ENCODE measurements at places on chromosomes 11 and 22. TPM values are rescaled to one million over a fixed set of nuclear protein-coding genes. Genes with fewer than 3 reads are reported as not detected.
A peak's percentile ranks its signal among the peaks of the same experiment; 100 is the strongest.

GRCh38 chr22:40396882-40397281 lies 26.5 kb downstream of the SGSM3 start:
- DNase-seq: peak; percentile 54

Gene MIOX
- total RNA-seq: 0.10 TPM

GRCh38 chr11:76665921-76666351 lies 4.6 kb downstream of the LRRC32 start:
- DNase-seq: no peak

GRCh38 chr22:29647954-29648737 lies 44.7 kb downstream of the NF2 start:
- peak; percentile 69 for DNase-seq

- DNase-seq: no peak
Measured at GRCh38 chr11:69013009-69013951, at the start of gene MRGPRF. Gene MRGPRF (minus strand): TSS chr11:69013246. CDS start chr11:69009901, 3,345 bp downstream.

DNA sequence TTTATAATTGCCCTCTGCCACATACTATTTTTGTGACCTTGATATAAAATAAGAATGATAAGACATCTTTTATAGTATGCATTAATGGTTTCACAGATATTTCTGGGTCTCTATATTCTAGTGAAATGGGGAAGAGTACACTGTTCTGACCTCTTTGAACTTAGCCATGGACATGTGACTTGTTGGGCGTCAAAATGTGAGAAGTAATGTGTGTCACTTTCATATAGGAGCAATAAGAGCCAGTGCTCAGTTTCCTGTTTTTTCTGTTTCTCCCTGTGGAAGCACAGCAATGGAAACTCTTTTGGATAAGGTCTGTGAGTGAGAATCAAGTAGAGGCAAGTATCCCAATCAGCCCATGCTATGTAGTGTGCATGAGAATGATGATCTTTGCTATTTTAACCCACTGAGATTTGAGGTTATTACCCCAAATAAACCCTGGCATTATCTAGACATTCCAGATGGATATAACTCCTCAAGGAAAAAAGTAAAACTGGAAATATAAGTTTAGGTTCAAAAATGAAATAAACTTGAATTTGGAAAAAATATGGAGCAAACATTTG lies 60.7 kb downstream of the RAB38 start:
- no peak for DNase-seq

Gene OR6T1
- not detected for total RNA-seq

DNA sequence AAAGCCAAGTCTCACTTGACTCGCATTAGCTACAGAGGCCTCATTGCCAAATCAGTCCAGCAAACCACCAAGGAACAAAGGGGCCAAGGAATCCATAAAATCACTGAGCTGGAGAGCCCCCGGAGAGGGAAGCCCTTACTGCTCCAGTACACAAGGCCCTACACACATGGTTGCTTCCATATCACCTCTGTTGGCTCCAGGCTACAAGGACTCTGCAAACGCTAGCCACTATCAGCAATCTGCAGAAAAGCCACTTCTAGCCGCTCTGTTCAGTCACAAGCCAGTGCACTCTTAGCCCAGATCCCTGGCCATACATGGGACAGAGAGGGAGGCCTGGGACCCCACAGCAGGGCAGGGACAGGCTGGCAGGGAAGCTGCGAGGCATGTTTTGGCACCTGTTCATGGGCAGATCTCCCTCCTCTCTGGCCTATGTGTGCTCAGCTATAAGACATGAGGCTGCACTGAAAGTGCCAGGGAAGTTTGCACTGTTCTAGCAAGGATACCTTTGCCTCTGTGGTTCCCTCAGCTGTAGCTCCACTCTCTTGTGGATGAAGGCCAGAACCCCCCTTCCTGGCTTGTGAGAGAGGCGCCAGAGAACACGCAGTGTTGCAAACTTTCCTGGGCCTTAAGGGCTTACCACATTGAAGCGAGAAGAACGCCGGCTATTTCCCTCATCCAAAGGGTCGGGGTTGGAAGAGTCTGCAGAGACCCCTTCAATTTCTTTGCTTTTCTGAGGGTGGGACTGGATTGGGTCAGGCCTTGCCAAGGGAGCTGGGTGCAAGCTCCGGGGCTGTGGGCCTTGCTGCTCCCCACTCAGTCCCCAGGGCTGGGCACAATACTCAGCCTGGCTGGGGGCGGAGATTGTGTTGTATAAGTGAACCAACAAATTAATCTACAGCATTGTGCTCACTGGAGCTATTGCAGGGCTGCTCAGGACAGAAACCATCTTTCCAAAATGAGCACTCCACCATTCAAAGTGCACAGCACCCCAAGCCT lies 108.7 kb upstream of the PITPNB start:
- peak; percentile 87 for DNase-seq

GRCh38 chr11:126594921-126595367 lies 239.5 kb downstream of the ST3GAL4 start:
- no peak for DNase-seq

DNA sequence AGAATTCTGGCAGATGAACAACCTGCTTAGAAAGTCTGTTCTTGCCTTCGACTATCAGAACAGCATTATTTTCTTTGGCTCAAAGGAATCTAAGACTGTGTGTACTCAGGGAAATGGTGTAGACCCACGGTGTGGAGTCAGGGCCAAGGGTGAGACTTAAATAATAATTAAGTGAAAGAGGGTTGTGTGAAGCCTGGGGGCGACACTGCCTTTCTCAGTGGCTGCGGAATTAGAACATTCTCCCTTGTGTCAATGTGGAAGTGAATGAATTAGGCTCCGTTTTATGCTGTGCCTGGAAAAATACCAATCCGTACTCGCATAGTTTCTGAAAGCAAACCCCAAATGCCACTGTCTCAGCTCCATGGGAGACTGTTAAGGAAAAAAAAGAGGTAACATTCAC lies 50.7 kb downstream of the NAV2 start:
- DNase-seq: no peak

DNA sequence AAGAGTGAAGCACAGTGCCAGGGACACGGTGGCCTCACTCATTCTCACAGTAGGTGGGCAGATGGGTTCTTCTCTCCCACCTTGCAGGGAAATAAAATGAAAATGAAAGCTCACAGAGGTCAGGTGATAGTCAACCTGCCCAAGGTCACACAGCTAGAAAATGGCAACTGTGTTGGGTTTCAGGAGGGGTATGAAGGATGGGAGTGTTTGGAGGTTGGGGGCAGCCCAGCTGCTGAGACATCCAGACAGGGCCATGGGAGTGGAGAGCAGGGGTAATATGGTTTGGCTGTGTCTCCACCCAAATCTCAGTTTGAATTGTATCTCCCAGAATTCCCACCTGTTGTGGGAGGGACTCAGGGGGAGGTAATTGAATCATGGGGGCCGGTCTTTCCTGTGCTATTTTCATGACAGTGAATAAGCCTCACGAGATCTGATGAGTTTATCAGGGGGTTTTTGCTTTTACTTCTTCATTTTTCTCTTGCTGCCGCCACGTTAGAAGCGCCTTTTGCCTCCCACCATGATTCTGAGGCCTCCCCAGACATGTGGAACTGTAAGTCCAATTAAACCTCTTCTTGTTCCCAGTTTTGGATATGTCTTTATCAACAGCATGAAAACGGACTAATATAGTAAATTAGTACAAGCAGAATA lies 247.0 kb downstream of the TENM4 start:
- no peak for DNase-seq

GRCh38 chr11:97202613-97203292 lies 812.9 kb downstream of the JRKL start:
- DNase-seq: no peak

- DNase-seq: no peak
Measured at GRCh38 chr11:81888391-81888790, 845.3 kb downstream of the FAM181B start.

- no peak for DNase-seq
Measured at GRCh38 chr11:2890466-2891294, 5.1 kb upstream of the CDKN1C start.

GRCh38 chr11:134741453-134742223 lies 329.6 kb upstream of the B3GAT1 start:
- DNase-seq: no peak

GRCh38 chr11:78744202-78744601 lies 169.5 kb upstream of the NARS2 start:
- DNase-seq: no peak

- DNase-seq: no peak
Measured at GRCh38 chr11:134668796-134669195, 256.8 kb upstream of the B3GAT1 start.

DNA sequence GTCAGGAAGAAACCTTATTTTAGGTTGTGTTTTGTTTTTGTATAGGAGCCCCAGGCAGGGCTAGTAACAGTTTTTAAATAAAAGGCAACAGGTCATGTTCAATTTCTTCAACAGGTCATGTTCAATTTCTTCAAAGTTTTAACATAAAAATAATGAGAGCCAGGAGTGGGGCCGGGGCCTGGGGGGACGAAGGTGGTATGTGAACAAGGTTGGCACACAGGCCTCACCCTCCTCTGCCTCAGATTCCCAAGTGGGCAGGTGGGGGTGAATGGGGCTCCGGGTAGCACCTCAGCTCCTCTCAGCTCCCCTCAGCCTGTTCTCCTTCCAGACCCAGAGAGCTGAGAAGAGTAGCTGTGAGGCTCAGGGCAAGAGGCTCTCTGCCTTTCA lies 4.4 kb downstream of the DERL3 start:
- DNase-seq: no peak

Gene MICAL2
- total RNA-seq: 361 TPM

Gene FAM227A
- 8.9 TPM for total RNA-seq

- DNase-seq: no peak
Measured at GRCh38 chr11:72114570-72114969, 2.1 kb upstream of the ANAPC15 start.

- DNase-seq: no peak
Measured at GRCh38 chr11:102447941-102448868, 4.4 kb downstream of the TMEM123 start.

All from renal cortical epithelial cell (primary cell).